Activated CD4-positive, alpha-beta T cell treated with anti-CD3 and anti-CD28 coated beads, Interleukin-10, Interleukin-2, amounts not matched to agents 100 ng/mL and 50 ng/mL, durations not matched to agents 16 hours and 8 hours (primary cell): ENCODE measurements at places on chromosomes 1 and 21.

DNA sequence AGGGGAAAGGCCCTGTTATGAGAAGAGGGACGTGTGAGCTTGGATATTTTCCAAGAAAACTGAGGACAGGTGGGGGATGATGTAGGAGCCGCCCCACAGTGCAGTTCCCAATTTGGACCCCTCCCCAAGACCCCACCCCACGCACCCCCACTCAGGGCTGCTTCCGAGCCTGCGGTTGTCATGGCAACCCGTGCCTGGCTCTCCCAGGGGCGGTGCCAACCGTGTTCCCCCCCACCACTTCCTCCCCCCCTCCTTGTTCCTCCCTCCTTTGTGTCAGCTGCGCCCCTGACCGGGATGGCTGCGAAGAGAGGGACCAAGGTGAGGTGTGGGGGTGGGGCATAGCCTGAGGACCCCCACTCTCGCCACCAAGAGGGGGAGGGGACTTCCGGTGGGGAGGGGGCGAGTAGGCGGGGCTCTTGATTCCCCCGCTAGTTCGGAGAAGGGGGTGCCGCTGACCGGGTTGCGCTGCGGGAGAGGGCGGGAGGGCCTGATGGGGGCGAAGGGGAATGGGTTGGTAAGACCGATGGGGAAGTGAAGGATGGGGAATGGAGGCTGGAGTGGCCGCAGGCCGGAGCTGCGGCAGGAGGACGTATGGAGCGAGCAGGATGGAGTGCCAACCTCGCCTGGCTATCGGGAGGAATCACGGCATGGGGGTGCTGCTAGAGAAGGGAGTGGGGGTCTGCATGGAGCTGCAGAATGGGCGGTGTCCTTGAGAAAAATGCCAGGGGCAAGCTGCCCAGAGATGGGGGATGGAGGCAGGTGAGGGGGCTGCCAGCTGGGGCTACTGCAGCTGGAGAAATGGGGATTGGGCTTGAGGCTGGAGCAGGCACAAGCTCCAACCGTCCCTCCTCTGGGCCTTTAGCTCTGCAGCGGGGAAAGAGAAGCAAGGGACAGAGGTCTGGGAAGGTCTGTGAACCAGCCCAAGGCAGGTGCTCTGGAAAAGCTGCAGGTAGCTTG is 953 bp downstream of the TRIM46 start:
- DNase-seq, result peak; percentile 67

GRCh38 chr1:209945377-209945776 is 7.4 kb downstream of the SYT14 start:
- no peak for DNase-seq

GRCh38 chr1:76577525-76578185 is 289.6 kb upstream of the ST6GALNAC5 start:
- no peak for DNase-seq

DNA sequence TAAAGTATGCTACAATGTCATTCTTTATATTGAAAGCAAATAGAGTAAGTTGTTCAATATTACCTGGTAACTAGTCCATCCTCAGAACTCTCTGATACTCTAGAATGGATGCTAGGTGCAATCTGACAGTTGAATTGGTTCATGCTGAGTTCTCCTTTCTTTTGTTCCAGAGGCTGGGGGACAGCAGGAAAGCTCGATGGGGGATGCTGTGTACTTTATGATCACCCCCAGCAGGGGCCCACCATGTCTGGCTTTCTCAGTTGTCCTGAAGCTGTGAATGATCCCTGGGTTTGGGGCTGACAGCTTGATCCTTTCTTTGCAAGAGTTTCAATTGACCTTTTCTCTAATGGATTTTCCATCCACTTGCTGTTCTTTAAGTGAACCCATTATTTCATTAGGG is 22.5 kb downstream of the FMN2 start:
- no peak for DNase-seq

DNA sequence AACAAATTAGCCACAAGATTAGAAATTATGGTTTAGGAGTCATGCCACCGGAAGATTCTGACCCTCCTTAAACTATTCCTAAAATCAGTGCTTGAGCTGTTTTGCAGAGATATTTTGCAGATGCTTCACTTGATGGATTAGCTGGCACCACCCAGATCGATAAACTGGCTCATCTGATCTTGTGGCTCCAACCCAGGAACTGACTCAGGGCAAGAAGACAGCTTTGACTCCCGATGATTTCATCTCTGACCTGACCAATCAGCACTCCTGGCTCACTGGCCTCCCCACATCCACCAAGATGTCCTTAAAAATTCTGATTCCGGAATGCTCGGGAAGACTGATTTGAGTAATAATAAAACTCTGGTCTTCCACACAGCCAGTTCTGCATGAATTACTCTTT is 221.6 kb downstream of the RHOU start:
- DNase-seq, result no peak

DNA sequence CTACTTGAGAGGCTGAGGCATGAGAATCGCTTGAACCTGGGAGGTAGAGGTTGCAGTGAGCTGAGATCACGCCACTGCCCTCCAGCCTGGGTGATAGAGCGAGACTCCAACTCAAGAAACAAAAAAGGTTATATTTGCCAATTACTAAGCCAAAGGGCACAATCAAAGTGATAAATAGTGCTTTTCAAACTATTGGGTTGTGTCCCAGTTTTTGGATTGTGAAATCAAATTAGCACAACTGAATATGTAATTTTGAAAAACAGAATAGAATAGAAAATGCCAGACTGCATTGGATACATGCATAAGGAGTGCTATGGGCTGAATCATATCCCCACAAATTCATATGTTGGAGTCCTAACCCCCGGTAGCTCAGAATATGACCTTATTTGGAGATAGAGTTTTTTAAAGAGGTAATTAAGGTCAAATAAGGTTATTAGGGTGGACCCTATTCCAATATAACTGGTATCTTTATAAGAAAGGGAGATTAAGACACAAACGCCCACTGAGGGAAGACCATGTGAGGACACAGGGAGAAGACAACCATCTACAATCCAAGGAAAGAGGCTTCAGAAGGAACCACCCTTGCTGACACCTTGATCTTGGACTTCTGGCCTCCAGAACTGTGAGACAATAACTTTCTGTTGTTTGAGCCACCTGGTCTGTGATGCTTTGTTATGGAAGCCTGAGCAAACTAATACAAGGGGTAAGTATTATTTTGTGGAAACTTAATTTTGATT is 42.9 kb upstream of the HUNK start:
- no peak for DNase-seq

DNA sequence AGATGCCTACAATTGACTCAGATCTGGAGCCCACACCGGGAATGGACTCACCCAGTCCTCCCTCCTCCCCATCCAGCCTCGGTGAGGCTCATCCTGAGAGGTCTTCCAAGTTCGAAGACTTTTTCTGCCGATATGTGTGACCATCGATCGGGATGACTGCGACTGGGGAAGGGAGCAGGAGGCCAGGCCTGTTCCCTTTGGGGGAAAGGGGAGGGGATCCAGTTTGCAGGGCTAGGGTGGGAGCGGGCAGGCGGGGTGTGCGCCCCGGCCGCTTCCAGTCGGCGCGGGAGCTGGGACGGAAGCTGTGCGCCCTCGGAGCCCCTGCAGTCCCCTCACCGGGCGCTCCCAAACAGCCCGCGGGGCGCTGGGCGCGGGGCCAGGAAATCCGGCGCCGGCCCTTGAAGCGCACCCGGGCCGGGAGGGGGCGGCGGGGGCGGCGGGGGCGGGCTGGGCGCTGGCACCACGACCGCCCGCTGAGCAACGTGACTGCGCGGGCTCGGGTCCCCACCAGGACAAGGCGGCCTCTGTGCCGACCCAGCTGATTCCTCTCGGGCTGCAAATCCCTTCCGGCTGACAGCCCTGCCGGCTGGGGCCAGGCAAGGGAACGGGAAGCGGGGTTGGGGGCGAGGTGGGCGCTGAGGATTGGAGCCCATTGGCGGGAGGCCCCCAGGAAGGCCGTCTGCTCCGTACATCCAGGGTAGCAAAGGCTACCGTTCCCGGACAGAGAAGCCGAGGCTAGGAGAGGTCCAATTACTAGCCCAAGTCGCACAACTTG is 103.9 kb downstream of the EBNA1BP2 start:
- DNase-seq, result no peak

GRCh38 chr1:3159996-3160395 is 91.0 kb downstream of the PRDM16 start:
- DNase-seq, result no peak

DNA sequence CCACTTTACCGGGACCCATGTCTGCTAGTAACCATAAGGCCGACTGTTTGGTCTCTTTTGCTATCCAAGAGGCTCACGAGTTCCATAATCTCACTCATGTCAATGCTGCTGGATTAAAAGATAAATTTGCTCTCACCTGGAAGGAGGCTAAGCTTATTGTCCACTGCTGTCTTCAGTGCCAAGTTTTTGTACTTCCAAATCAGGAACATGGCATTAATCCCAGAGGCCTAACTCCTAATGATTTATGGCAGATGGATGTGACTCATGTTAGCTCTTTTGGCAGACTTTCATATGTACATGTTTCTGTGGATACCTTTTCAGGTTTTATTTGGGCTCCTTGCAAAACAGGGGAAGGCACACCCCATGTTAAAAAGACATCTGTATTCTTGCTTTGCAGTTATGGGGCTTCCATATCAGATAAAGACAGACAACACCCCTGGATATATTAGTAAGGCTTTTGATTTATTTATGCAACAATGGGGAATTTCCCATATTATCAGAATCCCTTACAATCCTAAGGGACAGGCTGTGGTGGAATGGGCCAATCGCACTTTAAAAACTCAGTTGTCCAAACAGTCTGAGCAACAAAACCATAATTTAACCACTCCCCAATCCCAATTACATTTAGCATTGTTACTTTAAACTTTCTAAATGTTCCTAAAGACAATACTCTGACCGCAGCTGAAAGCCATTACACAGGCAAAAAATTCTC is 162.7 kb downstream of the IER5 start:
- no peak for DNase-seq

DNA sequence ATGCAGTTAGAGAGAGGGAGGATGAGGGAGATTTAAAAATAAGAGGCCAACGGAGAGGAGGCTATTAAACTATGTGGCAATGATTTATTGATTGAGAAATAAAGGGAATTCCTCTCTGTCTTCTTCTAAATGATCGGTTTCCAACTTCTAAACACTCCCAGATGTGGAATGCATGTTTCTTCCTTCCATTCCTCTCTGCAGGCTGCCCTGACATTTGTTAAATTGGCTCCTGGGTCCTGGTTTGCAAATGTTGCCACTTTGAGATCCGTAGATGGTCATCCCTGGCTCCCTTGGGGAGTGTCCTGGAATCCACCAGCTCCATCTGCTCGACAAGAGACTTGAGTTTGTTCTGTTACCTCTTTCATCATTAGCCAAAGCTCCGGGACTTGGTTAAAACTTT is 10.3 kb upstream of the C1orf198 start:
- no peak for DNase-seq

DNA sequence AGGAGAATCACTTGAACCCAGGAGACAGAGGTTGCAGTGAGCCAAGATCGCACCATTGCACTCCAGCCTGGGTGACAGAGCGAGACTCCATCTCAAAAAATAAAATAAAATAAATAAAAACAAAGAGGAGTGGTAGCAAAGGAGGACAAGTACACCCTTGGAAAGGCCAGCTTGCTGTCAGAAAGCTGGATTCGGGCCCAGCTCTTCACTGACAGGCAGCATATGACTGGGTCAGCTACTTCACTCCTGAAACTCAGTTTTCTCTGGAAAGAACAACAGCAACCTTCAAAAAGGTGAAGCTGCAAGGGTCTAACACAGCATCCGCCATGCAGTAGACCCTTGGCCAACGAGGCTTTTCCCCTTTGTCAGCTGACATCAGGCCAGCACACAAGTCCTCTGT is 156.0 kb upstream of the TIAM1 start:
- no peak for DNase-seq

GRCh38 chr1:36562181-36562685 is 79.5 kb upstream of the CSF3R start:
- DNase-seq, result no peak

DNA sequence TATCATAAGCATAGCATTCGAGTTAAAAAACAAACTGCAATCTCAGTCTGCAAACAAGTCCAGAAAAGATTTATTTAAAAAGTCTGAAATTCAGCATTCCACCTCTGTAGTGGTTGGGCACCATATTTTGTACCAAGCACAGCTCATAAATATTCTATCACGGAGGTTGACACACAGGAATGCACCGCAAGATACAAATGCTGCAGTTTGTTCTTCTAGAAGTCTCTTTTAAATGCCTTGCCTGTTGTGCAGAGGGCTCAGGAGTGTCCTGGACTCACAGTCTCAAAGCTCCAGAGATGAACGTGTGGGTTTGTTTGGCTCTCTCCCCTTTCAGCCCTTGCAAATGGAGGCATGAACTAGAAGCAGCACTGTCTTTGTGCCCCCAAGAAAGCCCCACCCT is 212.4 kb upstream of the USP24 start:
- no peak for DNase-seq

DNA sequence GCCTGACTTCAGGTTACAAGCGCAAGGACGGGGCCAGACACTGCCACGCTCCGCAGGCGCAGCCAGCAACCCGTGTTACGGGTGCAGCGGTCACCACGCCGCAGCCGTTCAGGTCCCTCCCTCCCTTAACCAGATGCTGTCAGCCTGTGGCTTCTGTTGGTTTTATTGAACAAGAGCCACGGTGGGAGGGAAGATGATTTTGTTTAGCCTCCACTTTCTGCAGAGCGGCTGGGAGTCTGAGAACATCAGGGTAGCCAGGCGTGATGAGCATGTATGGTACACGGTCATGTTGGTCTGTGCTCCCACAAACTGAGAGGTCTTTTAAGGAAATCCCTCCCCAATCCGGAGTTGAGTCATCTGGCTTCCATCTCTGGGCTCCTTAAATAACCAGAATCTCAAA is 18.5 kb upstream of the ADARB1 start:
- DNase-seq, result no peak

- DNase-seq, result no peak
These were observed 142.7 kb upstream of the SERTAD4 start for GRCh38 chr1:210089855-210090254.
